ENCODE measurements at places on chromosomes 12 and 14. TPM values are rescaled to one million over a fixed set of nuclear protein-coding genes. Genes with fewer than 3 reads are reported as not detected.

GRCh38 chr12:52026263-52026662 is 19.5 kb downstream of the TAMALIN start:
- no peak for DNase-seq

DNA sequence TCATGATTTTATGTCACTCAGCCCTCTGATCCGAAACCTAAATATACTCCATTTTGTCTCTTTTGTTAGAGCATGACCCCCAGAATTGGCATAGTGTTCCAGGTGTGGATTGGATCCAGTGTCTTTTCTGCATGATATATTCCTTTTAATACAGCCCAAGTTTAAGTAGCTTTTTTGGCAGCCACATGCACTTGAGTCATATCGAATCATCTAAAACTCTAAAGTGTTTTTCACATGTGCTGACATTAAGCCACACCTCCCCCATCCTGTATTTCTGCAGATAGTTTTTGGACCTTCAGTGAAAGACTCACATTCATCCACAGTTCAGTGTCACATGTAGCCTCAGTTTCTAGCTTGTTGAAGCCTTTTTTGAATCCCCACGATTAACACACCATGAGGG is 30.6 kb downstream of the BORCS5 start:
- DNase-seq: no peak

DNA sequence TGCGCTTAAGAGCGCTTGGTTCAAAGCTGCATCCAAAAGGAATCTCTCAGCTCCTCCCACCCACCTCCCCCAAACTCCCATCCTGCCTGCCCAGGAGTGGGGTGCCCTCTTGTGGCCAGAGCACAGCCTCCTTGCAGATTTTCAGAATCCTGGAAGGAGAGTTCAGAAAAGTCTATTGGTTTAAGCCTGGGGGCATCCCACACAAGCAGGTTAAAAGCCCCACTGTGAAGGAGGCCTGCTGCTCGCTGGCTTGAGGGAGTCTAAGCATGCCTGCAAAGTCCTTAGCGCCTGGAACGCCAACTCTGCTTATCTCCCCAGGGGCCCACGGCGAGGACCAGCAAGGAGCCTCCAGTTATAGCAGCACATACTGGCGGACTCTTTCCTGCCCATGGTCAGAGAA is 297.1 kb downstream of the KSR2 start:
- no peak for DNase-seq

DNA sequence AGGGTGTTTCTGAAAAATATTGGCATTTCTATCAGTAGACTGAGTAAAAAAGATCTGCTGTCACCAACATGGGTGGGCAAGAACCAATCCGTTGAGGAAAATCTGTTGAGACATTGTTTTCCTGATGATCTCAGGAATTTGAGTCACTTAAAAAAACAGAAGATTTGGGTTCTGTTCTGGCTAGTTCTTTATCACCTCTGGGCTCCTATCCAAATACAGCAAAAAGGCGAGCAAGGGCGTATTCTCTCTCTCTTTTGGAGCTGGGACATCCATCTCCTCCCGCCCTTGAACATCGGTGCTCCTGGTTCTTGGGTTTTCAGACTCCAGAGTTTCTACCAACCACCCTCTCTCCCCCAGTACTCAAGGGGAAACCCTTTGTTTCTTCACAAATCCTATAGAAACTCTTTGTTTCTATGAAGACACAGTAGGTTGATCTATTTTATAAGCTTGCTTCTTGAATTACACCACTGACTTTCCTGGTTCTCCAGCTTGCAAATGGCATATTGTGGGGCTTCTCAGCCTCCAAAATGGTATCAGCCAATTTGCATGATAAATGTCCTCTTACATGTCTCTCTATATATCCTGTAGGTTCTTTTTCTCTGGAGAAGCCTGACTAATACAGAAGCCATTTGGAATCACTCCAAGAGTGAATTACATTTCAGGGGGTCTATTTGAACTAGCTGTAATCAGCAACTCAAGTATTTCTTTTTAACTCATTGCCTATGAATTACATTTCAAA is 263.9 kb upstream of the TMTC1 start:
- no peak for DNase-seq

The NANOG gene
- polyA plus RNA-seq: 0.07 TPM
